ENCODE measurements at places on chromosomes 11 and 22.

DNA sequence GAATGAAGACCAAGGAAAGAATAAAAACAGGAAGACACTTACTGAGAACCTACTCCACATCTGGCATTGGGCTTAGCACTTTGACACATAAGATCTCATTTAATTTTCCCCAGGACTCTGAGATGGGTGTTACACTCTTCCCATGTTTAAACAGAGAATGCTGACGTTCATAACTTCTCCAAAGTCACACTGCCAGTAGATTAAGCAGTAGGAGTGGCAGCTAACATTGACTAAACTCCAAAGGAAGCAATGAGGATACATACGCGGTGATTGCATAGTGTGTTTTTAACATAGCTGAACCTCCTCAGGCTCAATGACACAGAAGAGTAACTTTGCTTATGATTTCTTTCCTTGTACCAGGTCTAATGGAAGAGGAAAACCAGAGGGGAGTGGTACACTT lies 14.5 kb upstream of the OR10V1 start:
- no peak for DNase-seq

- no peak for DNase-seq
Measured at GRCh38 chr11:68261749-68262543, 9.8 kb downstream of the C11orf24 start.

- no peak for DNase-seq
Measured at GRCh38 chr11:8283100-8283464, 19.4 kb upstream of the LMO1 start.

DNA sequence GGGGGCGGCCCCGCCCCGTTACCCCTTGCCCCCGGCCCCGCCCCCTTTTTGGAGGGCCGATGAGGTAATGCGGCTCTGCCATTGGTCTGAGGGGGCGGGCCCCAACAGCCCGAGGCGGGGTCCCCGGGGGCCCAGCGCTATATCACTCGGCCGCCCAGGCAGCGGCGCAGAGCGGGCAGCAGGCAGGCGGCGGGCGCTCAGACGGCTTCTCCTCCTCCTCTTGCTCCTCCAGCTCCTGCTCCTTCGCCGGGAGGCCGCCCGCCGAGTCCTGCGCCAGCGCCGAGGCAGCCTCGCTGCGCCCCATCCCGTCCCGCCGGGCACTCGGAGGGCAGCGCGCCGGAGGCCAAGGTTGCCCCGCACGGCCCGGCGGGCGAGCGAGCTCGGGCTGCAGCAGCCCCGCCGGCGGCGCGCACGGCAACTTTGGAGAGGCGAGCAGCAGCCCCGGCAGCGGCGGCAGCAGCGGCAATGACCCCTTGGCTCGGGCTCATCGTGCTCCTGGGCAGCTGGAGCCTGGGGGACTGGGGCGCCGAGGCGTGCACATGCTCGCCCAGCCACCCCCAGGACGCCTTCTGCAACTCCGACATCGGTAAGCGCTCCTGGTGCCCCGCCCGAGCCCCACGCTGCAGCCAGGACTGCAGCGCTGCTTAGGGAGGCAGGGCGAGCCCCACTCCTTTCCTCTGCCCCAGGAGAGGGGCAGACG lies at the start of gene TIMP3:
Gene TIMP3 (plus strand): TSS at position 169 of the 700 bp plus-strand sequence. CDS start 297 bp downstream, at position 466.
- DNase-seq = no peak

- DNase-seq = no peak
Measured at GRCh38 chr22:45319324-45319685, 9.6 kb downstream of the FAM118A start.

DNA sequence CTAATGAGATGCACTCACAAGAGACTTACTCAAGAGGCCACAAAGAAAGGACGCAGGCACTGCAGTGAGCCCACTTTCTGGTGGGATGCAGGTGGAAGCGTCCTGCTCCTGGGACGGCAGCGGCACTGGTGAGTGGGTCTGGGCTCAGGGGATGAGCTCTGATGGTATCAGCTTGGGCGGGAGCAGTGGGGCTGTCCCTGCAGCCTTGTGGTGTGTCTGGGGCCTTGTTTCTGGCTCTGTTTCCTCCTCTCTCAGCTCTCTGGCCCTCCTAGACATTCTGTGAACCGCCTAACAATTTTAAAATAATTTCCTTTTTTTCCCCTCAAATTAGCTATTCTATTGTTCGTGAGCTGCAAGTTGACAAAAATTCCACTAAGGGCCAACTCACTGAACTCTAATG lies 8.8 kb upstream of the ST14 start:
- DNase-seq = no peak

GRCh38 chr11:32451808-32452207 lies 16.5 kb upstream of the WT1 start:
- DNase-seq = no peak
